CD4-positive, alpha-beta T cell treated with Interleukin-15 for 1 hour (primary cell): ENCODE measurements at places on chromosomes 7 and 10.
A peak's percentile ranks its signal among the peaks of the same experiment; 100 is the strongest.

DNA sequence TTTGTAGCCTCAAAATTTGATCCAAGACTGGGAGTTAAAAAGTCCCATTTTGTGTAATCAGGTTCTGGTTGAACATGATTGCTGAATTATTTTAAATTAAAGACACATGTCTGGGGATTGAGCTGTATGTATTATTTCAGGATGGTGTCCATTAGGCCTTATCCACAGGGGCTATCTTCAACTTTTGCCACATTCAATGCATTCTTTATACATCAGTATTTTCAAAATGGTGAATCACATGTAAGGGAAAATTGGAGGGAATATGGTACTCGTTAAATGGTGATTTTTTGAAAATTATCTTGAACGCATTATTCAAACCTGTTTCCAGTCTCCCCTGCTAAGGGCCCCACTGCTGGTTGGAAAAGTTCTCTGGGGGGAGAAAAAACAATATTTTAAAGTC is 367.7 kb upstream of the NPVF start:
- DNase-seq: no peak

GRCh38 chr7:43747328-43748105 is 11.0 kb upstream of the BLVRA start:
- DNase-seq: no peak

GRCh38 chr10:75870039-75870645 is 438.7 kb downstream of the LRMDA start:
- no peak for DNase-seq

GRCh38 chr10:120403109-120403508 is 53.9 kb upstream of the PLPP4 start:
- no peak for DNase-seq

GRCh38 chr7:142711746-142712616 is 37.3 kb upstream of the PRSS1 start:
- peak; percentile 42 for DNase-seq

DNA sequence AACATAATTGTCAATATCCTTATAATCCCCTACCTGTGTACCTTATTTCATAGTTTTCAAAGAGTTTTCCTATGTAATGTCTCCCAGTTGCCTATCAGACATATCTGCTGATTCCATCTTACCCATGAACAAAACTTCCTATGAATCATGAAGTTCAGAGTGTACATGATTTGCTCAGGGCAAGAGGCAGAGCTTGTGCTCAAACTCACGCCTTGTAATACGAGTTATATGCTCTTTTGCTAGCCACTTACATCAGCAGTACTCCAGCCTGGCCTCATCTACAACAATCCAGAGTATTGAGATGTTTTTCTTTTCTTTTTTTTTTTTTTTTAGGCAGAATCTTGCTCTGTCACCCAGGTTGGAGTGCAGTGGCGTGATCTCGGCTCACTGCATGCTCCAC is 11.8 kb downstream of the PKD2L1 start:
- no peak for DNase-seq

DNA sequence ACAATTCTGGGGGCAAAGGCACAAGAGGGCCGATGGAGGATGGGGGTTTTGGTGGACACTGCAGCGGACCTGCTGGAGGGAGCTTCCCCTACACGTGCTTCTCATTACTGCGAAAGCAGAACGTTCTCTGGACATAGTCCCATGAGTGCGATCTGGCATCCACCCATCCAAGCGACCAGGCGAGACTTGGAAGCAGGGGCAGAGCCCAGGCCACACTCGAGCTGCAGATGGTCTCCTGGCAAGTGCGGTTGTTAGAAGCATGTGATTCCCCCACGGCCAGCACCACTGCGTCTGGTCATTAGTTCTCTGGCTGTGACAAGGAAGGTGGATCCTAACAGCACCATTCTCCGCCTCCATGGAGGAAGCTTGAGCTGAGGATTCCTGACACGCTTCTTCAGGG is 118.4 kb upstream of the TCERG1L start:
- DNase-seq: no peak

GRCh38 chr7:88083883-88084282 is 136.0 kb downstream of the SRI start:
- no peak for DNase-seq

GRCh38 chr10:75035975-75036708 is 75.3 kb upstream of the SAMD8 start:
- no peak for DNase-seq

DNA sequence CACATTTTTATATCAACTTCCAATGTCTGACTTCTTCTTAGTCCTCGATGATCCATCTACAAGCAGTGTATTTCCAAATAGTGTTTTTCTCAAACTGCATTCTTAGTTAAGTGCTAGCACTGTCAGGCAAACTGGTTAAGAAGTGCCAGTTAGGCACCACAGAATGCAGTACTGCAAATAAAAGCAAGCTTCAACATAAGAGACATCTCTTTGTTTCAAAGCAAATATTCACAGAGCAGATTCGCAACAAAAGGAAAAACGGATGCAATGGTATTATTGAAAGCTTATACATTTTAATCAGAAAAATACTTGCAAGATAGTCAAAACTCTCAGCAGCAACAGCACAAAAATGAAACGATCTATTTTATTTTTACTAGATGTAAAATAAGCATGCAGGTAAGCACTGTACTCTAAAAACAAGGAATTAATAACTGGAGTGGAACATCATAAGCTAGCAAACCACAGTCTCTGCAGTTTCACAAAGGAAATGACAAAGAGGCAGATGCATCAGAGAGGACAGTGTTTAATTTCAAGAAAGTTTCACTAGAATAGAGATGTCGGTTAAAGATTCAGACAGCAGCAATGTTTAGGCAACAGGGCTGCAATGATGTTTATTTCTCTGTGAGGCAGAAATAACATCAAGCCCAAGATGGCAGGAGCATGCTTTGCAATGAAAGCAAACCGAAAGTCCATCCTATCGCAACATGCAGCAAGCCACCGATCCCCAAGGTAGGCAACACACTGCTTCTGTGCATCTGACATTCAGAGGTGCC is 82.0 kb downstream of the FGFR2 start:
- no peak for DNase-seq

GRCh38 chr7:5425507-5426225 is 2.0 kb upstream of the TNRC18 start:
- DNase-seq: no peak

DNA sequence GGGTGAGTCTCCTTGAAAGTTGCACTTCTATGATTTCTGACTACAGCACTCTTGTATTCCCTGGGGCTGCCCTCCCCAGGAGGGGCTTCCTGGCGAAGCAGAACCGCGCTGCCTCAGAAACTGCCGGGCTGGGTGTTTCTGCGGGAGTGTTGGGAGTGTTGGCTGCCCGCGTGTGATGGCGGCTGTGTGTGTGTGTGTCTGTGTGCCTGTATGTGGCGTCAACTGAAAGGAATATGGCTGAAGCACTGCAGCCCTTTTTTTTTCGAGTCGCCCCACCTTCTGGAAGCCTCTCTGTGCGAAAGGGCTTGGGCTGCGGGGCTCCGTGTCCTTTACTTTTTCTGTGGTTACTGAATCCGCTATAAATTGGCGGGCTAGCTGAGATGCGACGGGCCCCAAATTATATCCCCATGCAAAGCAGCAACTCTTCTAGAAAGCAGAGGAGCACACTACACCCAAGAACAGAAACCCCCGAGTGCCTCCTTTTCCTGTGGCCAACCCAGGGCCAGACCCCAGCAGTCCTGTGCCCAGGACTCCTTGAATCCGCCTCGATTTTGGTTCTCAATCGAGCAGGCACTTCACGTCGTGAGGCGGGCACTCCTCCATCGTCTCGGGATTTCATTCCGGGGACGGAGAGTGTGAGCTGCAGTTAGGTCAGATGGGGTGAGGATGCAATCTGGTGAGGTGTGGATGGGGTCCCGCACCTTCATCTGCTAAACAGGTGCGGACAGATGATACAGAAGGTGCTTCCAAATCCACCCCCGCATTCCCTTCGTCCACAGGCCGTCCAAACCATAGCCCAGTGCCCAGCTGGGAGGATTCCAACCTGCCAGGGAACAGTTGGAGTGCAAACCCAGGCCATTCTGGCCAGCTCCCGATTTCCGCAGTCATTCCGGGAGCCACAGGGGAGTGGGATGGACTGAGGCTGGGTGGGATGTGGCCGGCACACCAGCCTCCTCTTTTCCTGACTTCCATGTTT is 22.5 kb upstream of the ZNF273 start:
- DNase-seq: no peak

DNA sequence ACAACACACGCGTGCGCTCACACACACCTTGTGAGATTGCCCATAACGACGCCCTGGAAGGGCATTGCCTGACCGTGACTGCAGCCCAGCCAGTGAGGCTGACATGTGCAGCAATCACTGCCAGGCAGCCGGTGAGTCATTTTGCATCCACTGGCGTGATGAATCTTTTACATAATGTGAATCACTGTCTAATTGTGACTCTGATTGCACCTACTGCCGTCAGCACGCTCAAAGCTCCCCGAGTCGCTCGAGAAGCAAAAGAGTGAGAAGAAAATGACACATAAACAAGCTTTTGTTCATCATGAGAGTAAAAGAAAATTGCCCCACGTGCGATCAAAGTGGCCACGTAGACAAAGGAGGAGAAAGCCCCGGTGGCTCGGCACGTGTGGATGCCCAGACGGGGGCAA is 117.4 kb upstream of the PFKP start:
- DNase-seq: no peak

DNA sequence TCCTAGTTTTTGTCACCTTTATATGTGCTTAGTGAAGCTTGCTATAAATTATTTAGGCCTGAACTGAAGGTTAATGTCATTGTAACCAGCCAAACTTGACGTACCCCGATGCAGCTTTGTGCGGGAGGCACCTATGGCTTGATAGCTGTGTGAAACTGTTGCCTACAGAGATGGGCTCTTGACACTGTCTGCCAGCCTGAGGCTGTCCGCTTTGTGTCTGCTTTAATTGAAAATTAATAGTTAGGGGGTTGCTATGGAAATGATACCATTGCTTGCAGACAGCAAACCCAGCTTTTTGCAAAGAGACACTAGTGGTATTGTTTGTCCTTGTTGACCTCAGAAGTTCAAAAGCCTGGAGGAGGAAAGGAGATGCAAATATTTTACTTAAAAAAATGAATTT is 2.1 kb upstream of the FOXP2 start:
- DNase-seq: no peak

GRCh38 chr7:117637937-117638336 is 158.1 kb downstream of the CFTR start:
- DNase-seq: no peak
